ENCODE measurements at places on chromosomes 11 and 22.

GRCh38 chr22:49642331-49642730 is 185.3 kb downstream of the BRD1 start:
- DNase-seq = no peak

- no peak for DNase-seq
These were observed 53.6 kb upstream of the LYVE1 start for GRCh38 chr11:10622108-10622507.

GRCh38 chr11:66014804-66015453 is 3.1 kb downstream of the CST6 start:
- no peak for DNase-seq

GRCh38 chr11:1522081-1522424 is 35.5 kb upstream of the MOB2 start:
- DNase-seq = no peak

DNA sequence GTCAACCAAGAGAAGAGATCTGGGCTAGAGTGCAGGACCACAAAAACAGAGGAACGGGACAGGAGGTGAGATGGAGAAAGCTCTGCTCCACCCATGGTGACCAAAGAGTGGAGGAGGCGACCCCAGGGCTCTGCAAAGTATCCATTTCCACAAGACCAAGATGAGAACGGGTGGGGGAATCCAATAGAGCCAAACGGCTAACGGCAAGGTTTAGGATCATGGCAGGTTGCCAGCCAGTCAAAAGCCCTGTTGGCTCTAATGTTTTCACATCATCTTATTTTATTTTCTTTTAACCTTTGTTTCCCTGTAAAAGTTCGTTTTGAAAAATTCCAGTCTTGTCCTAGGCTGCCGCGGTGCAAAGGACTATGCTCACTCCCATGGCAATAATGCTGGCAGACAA is 52.1 kb upstream of the CHST1 start:
- DNase-seq = no peak

DNA sequence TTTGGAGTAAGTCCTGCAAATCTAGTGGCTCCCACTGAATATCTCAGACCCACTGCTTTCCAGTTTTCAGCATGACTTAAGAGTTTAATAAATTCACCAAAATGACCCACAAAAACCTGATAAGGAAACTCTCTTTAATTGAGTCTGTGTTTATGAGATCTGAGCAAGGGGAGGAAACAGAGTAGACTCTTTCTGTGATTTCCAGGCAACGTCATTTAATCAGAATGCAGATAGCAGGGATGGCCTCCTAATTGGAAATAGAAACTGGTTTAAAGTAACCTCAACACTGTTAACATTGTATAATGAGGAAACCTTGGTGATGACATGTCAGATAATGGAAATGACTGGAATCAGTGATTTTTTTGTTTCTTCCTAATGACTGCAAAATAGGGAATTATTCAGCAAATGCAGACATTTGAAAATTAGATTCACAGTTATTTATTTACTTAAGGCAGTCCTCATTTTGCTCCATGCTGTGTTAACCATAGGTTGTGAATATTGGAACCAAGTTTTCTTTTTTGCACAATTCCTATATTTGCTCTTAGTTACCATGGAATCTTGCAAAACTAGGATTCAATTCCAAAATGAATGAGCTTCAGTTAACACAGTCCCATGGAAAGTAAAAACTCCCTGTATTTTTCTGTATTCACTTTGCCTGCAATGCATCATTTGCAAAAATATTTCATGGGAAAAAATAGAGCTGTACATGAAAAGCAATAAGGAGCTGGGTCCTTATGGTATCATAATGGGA is 1324.5 kb downstream of the LRRC4C start:
- peak; percentile 74 for DNase-seq

- DNase-seq = no peak
These were observed 21.6 kb downstream of the OR8G5 start for GRCh38 chr11:124277804-124278203.

DNA sequence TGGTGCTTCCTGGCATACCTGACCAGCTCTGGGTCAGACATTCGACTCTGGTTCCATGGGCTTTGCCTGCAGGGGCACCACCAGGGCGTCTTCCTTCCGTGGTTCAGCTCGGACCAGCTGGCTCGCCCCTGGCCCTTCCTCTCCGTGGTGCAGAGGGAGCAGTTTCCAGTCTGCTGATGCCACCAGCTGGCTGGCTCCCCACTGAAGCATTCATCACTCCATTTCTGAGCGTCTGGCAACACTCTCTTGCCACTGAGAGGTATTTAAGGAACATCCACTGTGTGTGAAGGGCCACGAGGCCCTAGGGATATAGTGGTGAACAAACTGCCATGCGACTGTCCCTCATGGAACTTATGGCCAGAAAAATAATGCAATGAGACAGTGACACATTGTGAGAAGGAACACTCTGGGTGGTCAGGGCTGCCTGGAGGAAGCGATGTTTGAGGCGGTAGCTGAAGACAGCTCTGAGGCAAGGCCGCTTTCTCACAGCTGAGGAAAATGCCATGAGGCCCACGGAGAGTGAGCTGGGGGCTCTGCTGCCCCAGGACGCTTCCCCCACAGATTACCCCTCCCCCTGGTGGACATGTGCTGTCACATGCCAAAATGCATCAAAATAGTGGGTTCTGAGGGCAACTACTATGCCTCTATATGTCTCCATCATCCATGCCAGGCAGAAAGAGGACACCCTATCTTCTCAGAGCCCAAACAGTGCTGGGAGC is 44.9 kb upstream of the ARFGAP3 start:
- peak; percentile 29 for DNase-seq

DNA sequence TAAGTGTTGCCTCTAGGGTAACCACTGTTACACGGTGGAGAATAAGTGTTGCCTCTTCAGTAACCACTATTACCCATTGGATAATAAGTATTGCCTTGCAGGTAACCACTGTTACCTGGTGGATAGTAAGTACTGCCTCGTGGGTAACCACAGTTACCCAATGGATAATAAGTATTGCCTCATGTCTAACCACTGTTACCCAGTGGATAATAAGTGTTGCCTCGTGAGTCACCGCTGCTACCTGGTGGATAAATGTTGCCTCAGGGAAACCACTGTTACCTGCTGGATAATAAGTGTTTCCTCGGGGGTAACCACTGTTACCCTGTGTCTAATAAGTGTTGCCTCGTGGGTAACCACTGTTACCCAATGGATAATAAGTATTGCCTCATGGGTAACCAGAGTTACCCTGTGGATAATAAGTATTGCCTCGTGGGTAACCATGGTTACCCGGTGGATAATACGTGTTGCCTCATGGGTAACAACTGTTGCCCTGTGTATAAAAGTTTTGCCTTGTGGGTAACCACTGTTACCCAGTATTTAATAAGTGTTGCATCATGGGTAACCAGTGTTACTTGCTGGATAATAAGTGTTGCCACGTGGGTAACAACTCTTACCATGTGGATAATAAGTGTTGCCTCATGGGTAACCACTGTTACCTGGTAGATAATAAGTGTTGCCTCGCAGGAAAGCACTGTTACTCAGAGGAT is 12.3 kb upstream of the NXPE4 start:
- DNase-seq = no peak

GRCh38 chr11:121351083-121351630 is 58.6 kb downstream of the SC5D start:
- DNase-seq = no peak

DNA sequence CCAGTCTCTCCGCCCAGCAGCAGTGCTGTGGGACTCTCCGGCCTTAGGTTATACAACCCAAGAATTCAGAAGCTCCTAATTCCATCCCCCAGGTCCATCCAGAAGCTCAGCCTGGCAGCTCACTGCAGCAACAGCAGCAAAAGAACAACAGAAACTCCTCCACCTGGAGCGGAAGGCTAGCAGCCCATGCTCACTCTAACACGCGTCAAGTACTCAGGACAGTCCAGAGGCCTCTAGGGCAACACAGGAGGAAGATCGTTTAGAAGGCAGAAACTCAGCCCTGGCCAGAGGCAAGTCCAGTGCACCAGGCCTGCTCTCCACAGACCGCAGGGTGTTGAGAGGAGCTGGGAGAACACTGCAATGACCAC is 17.1 kb downstream of the PLA2G6 start:
- DNase-seq = no peak

GRCh38 chr11:2398664-2399355 is 1.7 kb upstream of the TSSC4 start:
- DNase-seq = no peak

DNA sequence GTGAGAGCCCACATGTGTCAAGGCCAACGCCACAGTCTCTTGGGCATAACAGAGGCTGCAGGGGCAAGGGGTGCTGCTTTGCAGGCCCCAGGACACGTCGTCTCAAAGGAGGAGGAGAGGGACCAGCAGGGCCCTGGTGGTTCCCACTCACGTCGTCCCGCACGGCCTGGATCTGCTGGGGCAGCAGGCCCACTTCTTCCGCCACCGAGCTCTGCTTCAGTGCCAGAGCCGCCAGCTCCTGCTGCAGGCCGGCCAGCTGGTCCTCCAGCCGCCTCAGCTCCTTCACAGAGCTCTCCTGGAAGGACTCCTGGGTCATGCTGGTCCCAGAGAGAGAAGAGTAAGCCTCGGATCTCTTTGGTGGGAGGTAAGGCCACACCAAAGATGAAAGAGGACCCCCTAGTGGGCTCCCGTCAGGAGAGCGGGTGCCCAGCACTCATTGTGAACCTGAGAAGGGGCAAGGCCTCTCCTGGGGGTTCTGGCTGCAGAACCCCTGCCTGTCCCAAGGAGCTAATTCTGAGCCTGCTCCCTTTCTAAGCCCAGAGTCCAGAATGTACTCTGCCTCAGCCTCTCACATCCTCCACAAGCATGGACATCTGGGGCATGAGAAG is 15.6 kb downstream of the SUN2 start:
- no peak for DNase-seq

GRCh38 chr22:49657275-49657973 is 170.2 kb downstream of the BRD1 start:
- DNase-seq = no peak

DNA sequence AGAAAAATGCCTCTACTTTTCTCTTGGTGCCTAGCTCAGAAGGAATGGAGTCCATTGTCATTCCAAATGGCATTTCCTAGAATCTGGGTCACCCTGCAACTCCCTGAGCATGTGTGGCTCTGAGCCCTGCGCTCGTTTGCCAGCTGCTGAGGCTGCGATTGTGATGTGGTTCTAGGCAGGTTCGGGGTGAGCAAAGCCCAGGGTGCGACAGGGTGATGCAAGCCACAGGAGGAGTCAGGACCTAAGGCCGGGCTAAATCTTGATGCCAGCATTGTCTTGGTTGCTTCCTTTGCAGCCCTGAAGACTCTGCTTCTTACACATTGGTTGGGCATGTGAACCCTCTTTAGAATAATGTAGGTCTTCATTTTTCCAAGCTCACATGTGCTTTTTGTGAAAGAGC is 131.0 kb downstream of the MORC2 start:
- no peak for DNase-seq

- no peak for DNase-seq
These were observed 67.2 kb downstream of the PRCP start for GRCh38 chr11:82832983-82833382.

DNA sequence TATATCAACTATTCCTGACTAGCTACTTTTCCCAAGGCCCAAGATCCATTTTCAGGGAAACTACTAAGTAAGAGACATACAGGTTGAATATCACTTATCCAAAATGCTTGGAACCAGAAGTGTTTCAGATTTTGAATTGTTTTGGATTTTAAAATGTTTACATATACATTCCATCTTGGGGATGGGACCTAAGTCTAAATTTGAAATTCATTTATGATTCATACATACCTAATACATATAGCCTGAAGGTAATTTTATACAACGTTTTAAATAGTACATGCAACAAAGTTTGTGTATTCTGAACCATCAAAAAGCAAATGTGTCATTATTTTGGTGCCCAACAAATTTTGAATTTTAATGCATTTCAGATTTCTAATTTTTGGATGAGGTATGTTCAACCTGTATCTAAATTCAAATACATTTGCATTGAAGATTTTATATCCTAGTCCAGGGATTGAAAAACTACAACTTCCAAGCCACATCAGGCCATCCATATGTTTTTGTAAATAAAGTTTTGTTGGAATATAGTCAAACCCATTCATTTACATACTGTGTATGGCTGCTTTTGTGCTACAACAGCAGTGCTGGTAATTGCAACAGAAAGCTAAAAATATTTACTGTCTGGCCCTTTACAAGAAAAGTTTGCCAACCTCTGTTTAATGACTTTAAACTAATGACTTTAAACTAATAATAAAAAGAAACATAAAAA is 73.3 kb downstream of the CWF19L2 start:
- DNase-seq = no peak

DNA sequence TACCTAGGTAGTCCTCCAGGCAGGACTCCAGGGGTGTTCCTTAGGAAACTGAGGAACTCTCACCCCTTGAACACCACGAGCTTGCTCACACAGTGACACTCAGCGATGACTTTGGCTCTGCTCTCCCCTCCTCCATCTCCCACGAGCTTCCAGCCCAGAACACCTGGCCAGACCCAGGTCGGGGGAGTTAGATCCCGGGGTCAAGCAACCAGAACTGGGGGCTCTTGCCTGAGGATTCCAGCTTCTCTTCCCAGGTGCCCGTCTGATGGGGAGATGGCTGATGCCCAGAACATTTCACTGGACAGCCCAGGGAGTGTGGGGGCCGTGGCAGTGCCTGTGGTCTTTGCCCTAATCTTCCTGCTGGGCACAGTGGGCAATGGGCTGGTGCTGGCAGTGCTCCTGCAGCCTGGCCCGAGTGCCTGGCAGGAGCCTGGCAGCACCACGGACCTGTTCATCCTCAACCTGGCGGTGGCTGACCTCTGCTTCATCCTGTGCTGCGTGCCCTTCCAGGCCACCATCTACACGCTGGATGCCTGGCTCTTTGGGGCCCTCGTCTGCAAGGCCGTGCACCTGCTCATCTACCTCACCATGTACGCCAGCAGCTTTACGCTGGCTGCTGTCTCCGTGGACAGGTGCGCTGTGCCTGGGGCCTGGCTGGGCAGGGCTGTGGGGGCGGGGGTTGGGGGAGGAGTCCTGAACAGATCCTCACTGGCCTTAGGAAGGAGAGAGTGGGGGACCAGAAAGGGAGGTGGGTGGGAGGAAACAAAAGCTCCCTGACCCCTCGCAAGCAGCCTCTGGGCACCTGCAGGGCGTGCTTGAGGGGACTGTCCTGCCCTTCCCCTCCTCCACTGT is at the start of gene GALR3:
Gene GALR3 (plus strand): TSS at position 249 of the 852 bp plus-strand sequence. CDS start 25 bp downstream, at position 274.
- DNase-seq = peak; percentile 55

DNA sequence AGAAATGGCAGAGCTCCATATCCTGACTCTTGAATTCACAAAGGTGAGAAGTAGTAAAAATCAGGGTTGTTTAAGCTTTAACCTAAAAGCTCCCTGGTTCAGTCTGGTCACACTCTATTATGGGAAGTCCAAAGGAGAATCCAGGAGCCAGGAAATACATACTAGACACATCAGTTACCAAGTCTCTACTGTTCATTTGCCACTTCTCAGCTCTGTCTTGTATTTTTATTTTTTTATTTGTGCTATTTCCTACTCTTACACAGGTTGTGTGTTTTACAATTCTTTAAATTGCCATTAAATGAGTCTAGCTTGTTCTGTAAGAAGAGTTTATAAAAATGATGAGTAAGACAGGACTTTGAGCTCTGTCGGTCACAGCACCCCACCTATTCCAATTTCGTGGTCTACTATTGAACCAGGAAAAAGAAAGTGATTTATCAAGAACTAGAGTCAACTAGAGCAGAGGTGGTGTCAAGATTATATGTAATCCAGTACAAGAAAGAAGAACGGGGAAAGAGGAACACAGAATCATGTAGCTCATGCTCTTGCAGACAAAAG is 9.7 kb downstream of the MS4A12 start:
- DNase-seq = no peak
